Right renal cortex interstitium (tissue), 3 donors: ENCODE measurements at places on chromosomes 6 and 20.

DNA sequence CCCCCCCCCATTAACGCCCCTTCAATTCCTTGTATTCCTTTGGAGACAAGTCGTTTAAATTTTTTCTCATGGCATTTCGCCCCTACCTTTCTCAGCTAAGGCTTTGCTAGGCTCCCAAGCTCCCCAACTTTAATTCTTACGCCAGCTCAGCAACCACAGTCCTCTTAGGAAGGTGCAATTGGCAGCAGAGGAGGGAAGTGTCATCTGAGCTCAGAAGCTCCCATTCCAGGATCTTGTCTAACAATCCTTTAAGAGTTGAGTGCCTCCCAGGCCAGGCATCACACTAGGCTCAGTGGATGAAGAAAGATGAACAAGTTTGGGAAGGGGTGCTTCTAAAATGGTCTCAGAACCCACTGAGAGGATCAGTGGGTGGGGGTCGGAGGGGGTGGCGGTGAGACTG lies 131.2 kb upstream of the AKAP12 start:
- no peak for DNase-seq

DNA sequence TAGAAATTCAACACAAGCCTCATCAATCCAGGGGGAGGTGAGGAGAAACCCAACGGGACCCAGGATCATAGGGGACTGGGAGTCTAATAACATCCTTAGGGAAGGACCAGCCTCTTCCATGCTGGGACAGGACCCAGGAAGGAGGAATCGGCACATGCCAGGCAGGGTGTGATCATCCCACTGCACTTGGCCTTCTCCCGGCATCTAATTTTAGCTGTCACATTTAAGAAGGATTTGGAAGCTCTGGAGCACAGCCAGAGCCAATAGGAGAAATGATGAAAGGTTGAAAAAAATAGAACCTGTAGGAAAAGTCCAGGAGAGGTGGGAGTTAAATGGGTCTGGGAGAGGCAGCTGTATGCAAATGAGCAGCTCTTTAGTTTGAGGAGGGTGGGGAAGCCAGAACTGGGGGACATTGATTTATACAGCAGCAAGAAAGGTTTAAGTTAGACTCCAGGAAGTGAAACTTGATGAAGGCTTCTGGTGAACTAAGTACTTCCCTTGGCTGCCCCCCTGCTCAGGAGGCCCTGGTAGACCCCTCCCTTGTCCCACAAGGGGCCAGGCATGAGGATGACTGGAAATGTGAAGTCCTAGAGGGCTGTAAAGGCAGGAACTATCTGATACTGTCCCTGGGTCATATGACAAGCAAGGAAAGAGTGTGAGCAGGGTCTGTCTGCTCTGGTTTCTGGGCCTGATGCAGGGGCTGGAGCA lies 260.3 kb downstream of the LRFN2 start:
- no peak for DNase-seq

DNA sequence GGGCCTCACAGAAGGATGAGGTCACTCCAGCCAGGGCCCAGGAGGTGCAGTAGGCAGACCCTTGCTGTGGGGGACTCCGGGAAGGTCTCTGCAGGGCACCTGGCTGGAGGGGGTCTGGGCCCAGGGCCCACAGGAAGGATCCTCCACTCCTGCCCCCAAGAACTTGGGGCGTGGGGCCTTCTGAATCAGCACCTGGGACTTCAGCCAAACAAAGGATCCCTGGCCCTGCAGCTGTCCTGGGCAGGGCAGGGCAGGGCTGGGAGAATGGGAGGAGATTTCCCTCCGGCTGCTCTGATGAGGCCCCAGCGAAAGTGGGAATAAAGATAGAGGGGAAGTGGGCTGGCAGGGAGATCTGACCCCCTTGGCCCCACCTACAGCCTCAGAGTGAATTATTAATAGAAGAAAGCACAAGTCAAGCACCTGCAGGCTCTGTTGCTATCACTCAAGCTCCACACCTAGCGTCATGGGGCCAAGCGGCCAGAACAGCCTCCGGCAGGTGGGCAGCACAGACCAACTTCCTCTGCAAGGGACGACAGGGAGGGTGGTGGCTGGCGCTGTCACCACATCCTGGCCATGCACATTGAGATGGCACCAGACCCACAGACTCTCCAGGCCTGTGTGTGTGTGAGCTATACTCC lies 61.6 kb upstream of the MRPS10 start:
- no peak for DNase-seq

- DNase-seq: no peak
Measured at GRCh38 chr6:144932621-144933020, 647.5 kb downstream of the UTRN start.

- DNase-seq: no peak
Measured at GRCh38 chr6:3090013-3090412, 21.7 kb downstream of the RIPK1 start.

GRCh38 chr20:33740189-33740588 lies 8.4 kb downstream of the ZNF341 start:
- no peak for DNase-seq

GRCh38 chr20:11170565-11170964 lies 496.8 kb upstream of the JAG1 start:
- no peak for DNase-seq

DNA sequence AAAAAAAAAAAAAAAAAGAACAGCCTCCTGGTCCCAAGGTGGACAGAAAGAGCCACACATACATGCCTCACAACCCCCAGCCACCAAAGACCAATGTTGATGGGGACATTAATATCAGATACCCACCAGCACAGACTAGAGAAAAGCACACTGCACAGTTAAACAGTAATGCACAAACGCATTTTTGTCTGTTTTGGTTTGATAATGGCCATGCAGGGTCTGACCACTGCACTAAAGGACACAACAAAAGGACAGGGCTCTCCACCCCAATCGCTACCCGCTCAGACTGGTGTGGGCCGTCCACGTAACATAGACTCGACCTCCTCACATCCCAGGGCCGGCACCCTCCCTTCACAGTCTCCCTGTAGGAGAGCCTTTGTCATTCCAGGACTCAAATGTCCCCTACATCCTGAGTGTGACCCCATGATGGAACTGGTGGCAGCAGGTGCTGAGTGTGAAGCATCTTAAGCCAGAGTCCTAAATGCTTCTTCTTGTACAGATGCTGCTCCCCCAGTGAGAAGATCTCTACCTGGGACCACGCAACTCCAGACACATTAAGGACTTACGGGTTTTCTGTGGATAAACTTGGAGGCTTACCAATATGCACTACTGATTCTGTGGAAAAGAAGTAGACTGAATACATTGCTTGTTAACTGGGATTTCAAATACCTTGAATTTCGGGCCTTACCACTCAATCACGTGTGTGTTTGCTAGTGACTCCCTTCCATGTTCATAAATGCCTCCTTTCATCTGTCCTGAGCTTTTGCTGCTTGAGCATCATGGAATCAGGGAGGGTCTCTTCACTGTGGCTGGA lies 28.0 kb downstream of the RRBP1 start:
- no peak for DNase-seq

GRCh38 chr20:888057-888456 lies 28.1 kb downstream of the ANGPT4 start:
- no peak for DNase-seq

DNA sequence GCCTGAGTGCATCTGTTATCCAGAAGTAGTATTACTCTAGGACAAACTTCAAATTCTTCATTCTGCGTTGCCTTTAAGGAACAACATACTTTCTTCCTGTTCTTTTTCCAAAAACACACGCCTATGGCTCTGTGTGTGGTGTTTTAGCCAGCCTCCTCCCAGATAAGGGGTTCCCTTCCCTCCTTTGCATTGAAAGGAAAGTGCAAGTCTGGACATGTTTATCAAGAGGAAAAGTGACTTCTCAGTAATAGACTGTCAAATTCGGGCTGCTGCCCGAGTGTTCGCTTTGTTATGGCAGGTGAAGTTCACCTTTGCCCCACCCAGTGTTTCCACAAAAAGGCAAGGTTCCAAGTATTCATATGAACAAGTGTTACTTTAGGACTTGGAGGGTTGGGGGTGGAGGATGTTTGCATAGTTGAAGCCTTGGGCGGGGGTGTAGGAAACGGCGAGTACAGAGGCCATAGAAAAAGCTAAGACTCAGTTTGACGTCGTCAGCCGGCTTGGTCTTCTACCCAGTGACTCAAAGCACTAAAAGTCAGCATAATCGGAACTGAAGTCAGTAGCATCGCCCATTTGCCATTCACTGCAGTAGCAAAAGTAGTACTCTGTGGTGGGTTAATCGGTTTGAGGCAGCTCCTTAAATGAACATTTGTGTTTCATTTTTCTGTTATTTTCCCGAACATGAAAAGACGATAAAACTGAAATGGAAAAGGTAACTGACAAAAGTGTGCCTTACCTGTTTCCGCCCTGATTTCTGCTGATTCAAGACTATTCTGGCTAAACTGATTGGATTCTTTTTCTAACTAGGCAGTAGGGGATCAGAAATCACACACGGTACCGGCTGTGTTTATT lies 12.5 kb downstream of the PRDM1 start:
- no peak for DNase-seq

DNA sequence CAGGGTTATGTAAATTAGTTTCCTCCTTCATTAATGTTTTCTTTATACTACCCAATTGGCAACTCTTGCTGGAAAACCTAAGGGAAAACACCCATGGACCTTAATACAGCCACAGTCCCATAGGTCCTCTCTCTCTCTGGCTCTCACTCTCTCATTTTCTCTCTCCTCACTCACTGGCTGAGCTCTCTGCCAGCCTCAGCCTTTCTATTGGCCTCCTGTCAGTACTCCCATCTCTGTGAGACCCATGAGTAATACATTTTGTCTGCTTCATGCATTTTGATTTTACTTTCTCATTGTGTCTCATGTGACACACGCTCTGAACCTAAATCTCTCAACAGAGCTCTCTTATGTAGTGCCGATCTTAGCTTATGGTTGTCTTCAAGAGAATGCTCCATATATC lies 907.5 kb downstream of the C6orf118 start:
- no peak for DNase-seq

- no peak for DNase-seq
Measured at GRCh38 chr6:6483168-6483567, 105.4 kb upstream of the LY86 start.

GRCh38 chr20:13525225-13525940 lies 113.3 kb downstream of the TASP1 start:
- no peak for DNase-seq

DNA sequence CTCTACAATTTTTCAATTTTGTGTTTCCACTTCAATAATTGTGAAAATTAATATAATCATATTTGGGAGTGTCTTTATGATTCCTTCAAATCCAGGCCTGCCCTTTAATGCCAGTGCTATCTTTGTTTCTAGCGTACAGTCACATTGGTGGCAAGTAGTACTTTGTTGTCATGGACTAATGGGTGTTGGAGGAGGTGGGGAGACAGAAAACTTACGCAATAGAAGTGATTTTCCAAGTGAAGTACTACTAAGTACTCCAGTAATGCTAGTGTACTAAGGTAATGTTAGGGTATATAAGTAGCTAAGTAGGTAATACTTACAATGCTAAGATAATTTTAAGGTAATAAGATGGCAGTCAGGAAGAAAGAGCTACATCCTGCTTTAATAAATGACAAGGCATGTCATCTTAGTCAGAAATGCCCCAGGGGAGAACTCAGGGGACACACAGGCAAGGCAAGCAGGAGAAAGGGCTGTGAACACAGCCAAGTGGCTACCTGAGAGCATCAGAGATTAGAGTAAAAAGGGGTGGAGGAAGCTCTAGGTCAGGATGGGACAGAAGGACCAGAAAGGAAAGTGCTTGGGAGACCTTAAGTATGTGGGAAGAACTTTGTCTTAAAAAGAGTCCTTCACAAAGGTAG lies 217.2 kb upstream of the PRDM1 start:
- DNase-seq: no peak

DNA sequence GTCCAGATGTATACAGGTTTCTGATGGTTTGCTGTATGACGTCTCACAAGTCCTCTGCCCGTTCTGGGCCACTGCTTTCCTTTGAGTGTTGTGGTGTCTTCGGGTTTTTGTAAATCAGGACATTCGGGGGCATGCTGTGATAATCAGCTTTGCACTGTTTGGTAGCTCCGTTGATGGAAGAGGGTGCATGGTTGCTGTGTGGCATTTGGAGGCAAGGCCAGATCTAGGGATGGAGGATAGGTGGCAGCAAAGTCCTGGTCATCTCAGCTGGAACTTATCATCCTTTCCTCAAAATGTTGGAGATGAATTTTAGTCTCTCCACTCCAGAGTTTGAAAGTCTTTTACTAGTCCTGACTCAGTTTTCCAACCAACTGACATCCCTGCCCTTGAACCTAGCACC lies 91.0 kb downstream of the SCP2D1 start:
- DNase-seq: no peak

DNA sequence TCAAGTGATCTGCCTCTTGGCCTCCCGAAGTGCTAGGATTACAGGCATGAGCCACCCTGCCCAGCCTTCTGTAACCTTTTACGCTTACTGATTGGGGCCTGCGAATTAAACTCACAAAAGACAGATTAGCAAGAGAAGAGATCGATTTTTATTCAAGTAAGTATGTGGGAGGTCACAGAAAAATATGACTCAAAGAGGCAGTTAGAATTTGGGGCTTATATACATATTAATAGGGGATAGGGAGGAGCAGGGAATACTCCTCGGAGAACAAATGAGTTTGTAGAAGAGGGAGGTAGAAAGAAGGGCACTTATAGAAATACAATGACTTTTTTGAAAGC lies 78.9 kb downstream of the CD24 start:
- DNase-seq: no peak

- DNase-seq: peak; percentile 82
Measured at GRCh38 chr6:31087494-31088089, 24.8 kb downstream of the C6orf15 start.

- no peak for DNase-seq
Measured at GRCh38 chr6:21277601-21278374, 315.8 kb upstream of the SOX4 start.

DNA sequence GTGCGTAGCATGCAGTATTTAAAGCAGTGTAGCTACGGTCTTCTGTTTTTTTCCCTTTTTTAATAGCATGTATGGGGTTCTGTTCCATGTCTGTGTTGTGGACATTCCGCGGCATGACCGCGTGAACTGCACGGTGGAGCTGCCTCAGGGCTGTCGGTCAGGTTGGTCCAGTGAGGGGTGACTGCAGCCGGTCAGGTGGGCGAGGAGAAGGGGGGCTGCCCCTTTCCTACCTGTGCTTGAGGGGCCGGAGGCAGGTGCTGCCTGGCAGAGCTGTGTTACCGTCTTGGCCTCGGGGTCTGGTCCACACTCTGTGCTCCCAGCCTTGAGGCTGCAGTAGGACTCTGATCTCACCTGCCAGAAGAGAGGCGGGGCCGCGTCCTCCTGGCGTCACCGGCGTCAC lies 24.5 kb downstream of the UCKL1 start:
- no peak for DNase-seq

GRCh38 chr6:126947070-126947469 lies 171.4 kb upstream of the RSPO3 start:
- DNase-seq: no peak

- DNase-seq: no peak
Measured at GRCh38 chr6:8678466-8678865, 243.1 kb upstream of the SLC35B3 start.
